ENCODE measurements at places on chromosomes 7 and 10. TPM values are rescaled to one million over a fixed set of nuclear protein-coding genes. Genes with fewer than 3 reads are reported as not detected.

DNA sequence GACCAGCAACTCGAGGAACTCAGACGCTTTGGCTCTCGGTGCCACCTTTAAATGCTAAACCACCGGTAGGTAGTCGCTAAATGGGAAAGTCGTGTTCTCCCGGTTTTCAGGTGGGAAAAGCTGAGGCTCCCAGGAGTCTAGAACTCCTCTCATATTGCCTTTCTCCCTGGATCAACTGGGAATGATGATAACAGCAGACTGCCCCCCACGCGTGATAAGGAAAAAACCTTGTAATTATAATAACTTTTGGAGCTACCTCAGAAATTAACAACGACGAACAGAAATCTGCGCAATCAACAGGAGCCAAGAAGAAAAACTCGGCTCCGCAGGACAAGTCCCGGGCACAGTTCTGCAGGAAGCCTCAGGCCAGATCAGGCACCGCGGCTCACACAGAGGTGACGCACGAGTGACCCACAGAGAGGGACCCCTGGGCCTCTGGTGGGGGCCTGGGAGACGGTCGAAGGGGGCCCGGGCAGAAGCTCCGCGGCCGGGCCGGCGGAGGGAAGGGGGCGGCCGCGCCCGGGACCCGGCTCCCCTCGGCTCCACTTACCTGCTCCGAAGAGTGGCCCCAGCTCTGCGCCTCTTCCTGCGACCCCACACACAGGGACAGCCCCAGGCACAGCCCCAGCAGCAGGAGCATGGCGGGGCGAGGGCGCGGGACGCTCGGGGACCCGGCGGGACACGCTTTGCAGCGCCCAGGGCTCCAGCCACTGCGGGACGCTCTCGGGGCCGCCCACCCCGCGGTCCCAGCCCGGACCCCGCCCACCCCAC, at the start of gene ITIH5:
Gene ITIH5, minus strand, starts transcription at position 714 of the 771 bp plus-strand sequence. Its CDS starts 74 bp downstream, at position 640.
- DNase-seq = no peak

DNA sequence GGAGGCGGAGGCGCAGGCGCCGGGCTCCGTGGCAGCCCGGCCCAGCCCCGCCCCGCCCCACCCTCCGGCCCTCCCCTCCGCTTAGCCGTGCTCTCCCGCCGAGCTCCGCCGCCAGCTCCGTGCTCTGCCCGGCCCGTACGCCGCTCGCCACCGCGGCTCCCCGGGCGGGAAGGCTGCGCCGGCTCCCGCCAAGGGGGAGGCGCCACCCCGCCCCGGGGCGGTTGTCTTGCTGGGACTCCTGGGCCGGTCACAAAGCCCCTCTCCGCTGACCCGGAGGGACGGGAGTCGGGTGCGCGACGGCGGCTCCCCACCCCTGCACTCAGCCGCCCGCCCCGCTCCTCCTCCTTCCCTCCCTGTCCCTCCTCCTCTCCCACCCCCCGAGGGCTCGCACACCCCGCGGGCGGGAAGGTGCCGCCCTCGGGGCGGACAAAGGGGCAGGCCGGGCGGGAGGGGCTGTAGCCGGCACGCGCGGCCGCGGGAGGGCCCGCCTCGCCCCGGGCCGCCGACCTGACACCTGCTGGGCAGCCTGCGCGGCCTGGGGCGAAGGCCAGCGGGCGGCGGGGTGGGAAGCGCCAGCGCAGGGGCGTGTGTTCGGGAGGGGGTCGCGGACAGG, 11.5 kb upstream of the SP8 start:
- peak; percentile 62 for DNase-seq

Gene PRR15
- not detected for total RNA-seq

Gene LEP
- total RNA-seq = not detected

- DNase-seq = no peak
Observed at GRCh38 chr7:64614812-64615211, 51.1 kb upstream of the ZNF107 start.

Gene TAS2R41
- not detected for total RNA-seq

DNA sequence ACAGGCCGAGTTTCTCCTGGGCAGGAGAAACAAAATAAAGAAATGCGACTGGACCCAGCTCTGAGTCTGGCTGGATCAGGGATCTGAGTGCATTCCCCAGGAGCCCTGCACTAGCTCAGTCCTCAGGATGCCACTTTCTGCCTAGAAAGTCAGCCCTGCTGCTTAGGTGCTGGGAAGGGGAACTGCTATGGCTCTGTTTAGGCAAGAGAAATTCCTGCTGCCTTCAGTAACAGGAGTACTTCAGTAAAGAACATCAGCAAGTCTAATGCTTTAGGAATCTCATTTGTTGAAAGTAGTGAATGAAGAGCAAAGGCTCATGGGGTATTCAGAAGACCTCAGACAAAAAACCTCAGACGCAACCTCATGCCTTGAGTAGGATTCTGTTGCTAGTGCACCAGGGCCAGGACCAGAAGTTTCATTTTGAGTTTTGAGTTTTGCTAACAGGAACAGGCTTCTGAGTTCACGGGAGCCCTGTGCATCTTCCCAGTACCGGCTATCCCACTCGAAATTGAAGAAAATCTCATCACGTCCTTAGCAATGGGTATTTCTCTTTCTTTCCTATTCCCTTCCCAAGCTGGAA, 170.8 kb upstream of the CDCA7L start:
- DNase-seq = no peak

GRCh38 chr10:71124921-71125748, 87.2 kb upstream of the UNC5B start:
- no peak for DNase-seq

Gene HILPDA
- total RNA-seq = 29.1 TPM

Gene CDK6
- 45.1 TPM for total RNA-seq

Gene CLDN4
- 1.2 TPM for total RNA-seq

DNA sequence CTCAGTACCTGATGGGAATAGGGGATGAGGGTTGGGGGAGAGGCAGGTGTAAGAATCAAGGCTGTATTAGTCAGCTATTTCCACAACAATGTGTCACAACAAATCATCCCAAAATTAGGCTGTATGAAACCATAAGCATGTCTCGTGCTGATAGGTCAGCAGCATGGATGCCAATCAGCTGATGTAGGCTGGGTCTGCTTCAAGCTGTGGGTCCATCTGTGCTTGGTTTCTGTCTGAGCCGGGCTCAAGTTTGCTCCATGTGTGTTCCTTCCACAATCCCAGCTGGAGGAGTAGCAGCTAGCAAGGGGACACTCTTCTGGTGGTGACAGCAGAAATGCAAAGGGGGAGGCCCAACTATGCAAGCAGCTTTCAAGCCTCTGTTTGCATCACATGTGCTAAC, 97.9 kb upstream of the ZNF746 start:
- no peak for DNase-seq

Gene RAMP3
- 0.78 TPM for total RNA-seq

- DNase-seq = peak; percentile 36
Observed at GRCh38 chr7:141333459-141333858, 217.8 kb upstream of the AGK start.

- no peak for DNase-seq
Observed at GRCh38 chr7:85078181-85078580, 108.7 kb downstream of the SEMA3D start.

GRCh38 chr7:30327813-30328212, 43.4 kb downstream of the ZNRF2 start:
- peak; percentile 47 for DNase-seq

Gene SFTPA1
- total RNA-seq = not detected

Gene TUBAL3
- total RNA-seq = 1.4 TPM

- DNase-seq = no peak
Observed at GRCh38 chr7:2866601-2867000, 22.5 kb upstream of the GNA12 start.

Gene COBL
- total RNA-seq = not detected

- DNase-seq = no peak
Observed at GRCh38 chr10:100438674-100439315, 24.0 kb upstream of the WNT8B start.

Gene MARVELD1
- 41.7 TPM for total RNA-seq

DNA sequence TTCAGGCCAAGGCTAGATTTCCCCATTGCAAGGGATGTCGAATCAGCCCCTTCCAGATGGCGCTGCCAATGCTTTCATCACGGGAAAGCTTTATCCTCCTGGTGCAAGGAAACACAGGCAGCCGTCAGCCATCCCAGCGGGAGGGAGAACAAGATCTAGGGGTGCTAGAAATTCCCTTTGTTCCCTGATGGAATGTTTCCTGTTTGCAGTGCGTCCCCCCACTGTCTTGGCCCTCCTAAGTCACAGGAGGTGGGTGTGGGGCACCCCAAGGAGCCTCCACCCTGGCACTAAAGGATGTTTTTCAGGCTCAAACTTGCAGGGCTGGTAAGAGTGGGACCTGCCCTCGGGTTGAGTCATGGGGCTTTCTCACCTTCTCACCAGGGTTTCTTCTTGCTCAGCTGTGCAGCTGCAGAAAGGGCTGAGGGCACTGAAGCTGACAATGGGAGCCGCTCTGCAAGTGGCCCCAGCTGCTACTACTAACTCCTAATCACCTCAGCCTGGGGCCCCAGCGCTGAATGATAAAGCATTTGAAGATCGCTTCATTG, 103.6 kb downstream of the PRPF18 start:
- DNase-seq = no peak

- DNase-seq = no peak
Observed at GRCh38 chr7:120334475-120334874, 61.5 kb downstream of the KCND2 start.

GRCh38 chr10:61993711-61994401, 92.4 kb downstream of the ARID5B start:
- DNase-seq = no peak

Gene CCDC146
- total RNA-seq = 0.72 TPM

DNA sequence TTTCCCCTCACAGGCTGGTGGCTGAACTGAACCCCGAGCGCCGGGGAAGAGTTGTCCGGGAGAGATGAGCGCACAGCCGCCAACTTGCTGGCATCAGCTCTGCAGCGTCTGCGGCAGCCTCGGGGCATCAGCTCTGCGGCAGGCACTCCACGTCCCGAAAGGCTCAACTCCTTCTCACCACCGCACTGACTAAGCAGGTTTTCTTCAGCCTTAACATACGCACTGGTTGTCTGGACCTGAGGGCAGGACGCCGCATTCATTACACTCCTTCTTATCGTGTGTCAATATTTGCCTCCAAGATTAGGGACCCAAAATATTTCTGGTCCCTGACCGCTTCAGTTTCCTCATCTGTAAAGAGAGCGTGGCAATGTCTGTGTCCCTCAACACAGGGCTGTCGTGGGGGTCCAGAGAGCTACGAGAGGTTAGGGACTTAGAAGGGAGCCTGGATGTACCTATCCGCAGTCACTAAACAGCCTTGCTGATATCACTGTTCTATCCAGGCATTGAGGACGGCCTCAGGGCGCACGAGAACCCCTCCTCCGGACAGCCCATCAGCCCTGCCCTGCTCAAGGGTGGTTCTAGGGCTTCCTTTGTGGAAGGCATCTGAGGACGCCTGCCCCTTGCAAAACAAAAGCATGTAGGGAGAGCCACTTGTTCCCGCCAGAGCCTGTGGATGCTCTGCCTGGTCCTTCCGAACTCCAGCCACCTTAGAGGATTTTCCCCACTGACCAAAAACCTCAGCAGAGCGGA, 42.8 kb upstream of the FIGNL1 start:
- DNase-seq = no peak

Gene FOXL3
- not detected for total RNA-seq

- no peak for DNase-seq
Observed at GRCh38 chr7:127245607-127246006, 7.1 kb downstream of the GRM8 start.

DNA sequence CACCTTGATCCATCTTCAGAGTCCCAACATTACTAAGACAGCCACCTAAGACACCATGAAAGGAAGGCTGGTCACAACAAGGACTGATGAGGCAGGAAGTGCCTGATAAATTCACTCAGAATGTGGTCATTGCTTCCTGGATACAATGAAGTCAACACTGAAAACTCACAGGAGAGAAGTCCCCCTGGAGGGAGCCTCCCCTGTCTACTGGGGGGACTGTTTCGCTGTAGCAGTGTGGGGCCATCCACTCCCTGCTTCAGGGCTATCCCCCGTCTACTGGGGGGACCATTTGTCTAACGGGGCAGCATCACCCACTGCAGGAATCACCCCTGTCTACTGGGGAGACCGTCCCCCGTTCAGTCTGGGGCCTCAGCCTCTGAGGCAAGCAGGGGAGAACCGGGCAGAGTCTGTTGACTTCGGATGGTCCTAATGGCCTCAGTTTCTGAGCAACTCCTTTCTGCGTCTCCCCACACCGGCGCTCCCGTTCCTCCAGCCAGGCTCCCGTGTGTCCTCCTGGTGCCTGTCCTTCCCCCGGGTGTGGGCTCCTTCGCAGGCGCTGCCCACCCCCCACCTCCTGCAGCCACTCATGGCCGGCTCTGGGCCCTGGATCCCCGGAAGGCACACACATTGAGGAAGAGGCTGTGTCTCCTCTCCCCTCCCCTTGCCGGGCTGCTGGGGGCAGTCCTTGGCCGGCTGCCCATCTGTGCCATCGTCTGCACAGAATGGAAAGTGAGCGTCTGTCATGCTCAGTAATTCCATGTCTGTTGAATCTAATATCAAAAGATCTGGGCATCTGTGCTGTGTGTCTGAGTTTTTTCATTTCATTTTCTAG, 59.9 kb upstream of the DNAJB6 start:
- peak; percentile 76 for DNase-seq

DNA sequence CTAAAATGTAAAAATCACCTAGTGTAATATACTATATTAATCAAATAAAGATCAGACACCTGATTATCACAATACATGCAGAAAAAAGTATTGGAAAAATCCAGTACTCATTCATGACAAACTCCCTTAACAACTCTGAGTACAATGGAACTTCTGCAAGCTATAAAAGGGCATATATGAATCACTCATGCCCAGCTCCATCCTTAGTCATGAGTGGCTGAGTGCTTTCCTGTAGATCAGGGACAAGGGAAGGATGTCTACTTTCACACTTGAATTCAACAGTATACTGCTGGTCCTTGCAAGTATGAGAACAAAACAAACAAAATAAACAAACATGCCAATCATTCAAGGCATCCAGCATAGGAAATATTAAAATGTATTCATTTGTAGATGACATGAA, 116.5 kb downstream of the ADARB2 start:
- no peak for DNase-seq

Gene ZNF467
- total RNA-seq = not detected

- DNase-seq = no peak
Observed at GRCh38 chr7:115008465-115009114, 86.7 kb downstream of the MDFIC start.

Gene HOXA11
- 1.4 TPM for total RNA-seq

GRCh38 chr10:98664329-98665042, 217.8 kb upstream of the HPS1 start:
- peak; percentile 0 for DNase-seq

- no peak for DNase-seq
Observed at GRCh38 chr7:77727527-77727926, 31.3 kb downstream of the RSBN1L start.

DNA sequence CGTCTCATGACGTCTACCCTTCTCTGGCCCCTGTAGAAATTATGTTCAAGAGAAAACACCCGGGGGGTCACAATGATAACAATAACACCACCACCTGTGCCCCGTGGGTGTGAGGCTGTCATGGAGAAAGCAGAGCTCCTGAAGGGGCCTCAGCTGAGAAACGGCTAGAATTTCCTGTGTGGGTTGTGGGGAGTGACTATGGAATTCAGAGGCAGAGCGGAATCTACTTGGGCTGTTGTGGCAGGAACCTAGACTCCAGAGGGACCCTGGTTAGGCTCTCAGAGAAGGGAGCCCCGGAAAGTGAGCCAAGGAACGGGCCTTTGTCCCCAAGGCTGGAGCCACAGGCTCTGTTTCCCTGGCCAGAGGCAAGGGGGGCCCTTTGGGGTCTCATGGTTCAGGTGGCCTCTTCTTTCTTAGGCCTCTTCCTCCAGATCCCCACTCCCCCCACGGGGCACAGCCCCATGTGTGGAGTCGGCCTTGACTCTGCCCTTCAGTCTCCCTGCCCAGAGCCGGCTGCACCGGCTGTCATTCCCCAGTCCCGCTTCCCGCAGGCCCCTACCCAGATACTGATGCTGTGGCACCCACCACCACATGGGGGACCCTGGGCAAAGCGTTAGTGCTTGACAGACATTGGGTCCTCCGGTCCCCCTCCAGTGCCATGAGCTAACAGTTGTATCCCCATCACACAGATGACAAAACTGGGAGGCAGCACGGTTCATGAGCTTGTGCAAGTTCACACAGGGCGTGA, 6.5 kb upstream of the GIMAP8 start:
- no peak for DNase-seq

Gene MAGI2
- total RNA-seq = 1.4 TPM

All from RPMI7951 (cell line).